Effector CD4-positive, alpha-beta T cell (primary cell): ENCODE measurements at places on chromosomes 16 and 17.

DNA sequence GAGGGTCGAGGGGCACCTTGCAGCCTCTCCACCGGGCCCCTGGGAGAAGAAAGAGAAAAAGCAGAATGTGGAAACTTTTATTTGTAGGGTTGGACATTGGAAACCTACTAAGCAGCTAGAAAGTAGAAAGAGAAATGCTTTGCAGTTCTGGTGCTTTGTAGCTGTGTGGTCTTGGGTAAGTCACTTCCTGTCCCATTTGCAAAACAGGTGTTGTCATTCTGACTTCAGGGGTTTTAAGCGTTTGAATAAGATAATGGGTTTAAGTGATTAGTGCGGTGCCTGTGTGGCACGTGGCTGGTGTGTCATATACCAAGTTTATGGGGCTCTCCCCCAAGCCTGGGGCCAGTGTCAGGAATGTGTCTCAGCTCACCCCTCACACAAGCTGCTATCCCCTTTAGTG is 1.6 kb downstream of the CA4 start:
- DNase-seq, result no peak

- DNase-seq, result no peak
Measured at GRCh38 chr17:2814049-2814448, 17.8 kb downstream of the RAP1GAP2 start.

DNA sequence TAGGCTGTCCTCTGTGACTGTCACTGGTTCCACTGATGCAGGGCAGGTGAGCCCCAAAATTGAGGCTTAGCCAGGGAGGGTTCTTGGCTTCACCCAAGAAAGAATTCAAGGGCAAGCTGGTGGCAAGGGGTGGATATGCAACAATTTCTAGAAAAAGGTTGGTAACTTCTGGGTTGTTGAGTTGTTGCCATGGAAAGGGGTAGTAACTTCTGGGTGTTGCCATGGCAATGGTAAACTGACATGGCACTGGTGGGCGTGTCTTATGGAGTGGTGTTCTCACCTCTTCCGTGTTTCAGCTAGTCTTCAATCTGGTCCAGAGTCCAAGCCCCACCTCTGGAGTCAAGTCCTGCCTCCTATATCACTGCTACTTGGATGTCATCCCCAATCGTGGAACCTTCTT is 9.5 kb upstream of the GUCY2D start:
- DNase-seq, result no peak

DNA sequence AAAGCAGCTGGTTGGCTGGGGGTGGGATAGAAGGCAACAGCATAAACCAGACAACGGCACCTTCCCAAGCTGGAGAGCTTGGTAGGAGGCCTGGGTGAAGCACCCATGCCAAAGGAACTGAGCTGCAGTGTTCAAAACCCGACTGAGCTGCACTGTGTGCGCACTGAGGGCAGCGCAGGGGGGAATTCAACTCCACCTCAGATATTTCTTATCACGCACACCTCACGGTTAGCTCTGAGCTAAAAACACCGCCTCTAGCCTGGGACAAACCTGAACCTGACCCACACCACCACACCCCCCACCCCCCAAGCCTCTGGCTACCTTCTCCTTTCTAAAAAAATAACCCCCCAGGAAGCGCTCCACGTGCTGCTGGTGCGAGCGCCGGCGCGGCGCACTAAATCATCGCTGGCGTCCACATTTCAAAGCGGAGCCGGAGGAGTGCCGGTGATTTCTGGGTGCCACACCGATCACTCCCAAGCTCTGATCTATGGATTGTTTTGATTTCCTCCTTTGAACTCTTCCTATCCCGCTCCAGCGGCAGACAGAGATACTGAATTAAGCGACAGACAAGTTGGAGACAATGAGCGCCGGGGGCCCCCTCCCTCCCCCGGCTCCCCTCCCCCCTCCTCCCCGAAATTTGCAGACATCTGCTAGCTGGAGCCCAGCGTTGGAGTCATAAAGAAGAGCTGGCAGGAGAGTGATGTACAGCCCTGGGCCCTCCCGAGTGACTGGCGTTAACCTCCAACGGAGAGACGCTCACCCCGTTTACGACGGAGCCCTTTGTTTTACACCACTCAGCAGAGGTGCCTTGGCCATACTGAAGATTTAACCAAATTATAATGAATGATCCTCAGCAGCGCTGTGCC is 85.0 kb downstream of the NOG start:
- no peak for DNase-seq

DNA sequence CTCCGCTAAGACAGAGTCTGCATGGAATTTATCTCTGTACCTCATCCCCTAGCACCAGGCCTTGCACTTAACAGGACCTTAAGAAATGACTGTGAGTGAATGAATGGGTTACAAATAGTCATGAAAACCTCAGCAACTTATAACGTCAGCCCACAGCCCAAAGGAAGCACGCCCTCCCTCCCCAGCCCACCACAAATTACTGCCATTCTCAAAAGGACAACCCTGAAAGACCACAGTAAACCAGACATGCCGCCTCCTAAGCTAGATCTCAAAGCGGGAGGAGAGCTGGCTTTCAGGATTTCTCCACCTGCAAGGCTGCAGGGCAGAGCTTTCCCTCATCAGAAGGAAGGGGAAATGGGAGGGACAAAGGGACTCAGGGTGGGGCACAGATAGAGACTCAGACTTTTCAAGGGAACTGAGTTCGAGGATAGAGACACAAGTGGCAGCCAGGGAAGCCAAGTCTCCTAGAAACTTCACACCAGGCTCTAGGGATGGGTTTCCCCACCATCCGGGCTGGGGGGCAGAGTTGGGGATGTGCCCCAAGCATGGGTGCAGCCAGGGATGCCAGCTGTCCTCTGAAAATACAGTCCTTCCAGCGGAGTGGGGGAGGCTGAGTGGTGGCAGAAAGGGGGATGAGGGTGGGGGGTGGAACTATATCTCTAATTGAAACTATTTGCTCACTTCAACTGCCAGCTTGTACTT is 56.7 kb downstream of the PLXDC1 start:
- no peak for DNase-seq

DNA sequence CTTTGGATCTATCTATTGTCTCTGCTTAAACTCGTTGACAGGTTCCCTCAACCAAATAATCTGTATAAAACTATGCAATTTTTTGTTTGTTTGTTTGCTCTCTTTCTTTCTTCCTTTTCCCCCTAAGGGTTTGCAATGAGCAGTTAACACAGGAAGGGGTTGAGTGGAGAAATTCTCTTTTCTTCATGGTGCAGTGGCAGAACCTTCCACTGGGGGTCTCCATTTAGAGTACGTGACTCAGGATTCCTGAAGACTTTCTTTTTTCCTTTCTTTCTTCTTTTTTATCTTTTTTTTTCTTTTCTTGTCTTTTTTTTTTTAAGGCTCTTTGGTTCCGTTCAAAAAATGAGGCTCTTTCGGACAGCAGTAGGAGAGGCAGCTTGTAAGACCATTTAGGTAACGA is 19.5 kb upstream of the RBFOX1 start:
- no peak for DNase-seq

DNA sequence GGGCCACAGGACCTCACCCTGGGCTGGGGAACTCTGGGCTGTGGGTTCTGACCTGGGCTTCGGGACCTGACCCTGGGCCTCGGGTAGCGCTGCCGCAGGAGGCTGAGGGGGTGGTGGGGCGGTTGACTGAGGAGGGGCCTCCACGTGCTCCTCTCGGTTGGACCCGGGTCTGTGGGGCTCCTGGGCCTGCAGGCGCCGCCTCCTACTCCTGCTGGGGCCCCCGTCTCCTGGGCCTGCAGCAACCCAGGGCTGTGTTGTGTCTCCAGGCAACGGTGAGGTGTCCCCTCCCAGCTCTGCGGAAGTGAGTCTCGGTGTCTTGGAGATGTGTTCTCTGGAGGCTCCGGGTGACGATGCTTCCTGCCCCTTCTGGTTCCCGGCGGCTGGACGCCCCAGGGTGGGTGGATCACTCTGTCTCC is 41.5 kb upstream of the GNG13 start:
- no peak for DNase-seq

DNA sequence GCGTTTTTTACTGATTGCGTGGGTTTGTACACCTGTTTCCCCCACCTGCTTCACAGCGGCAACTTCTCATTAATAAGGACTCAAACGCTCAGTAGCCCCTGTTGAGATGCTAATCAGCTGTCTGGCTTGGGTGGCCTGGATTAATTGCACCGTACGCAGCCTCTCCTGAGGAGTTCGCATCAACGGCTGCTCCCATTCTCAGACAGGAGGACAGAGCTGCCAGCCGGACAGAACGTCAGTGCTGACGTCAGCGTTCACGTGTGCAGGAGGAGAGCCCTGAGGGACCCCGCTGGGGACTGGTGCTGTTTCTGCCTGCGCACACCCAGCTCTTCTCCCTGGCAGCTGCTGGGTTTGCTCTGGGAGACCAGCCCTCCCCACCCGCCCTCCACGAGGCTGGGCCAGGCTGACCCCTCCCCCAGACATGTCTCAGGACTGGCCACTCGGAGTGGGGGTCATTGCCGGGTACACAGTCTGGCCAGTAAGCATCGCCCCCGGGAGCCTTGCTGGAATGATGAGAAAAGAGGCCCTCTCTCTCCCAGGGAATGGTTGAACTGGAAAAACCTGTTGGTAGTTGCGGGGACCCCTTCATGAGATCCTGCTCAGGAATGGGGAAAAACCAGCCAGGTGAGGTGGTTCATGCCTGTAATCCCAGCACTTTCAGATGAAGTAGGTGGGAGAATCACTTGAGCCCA is 5.7 kb upstream of the BANP start:
- DNase-seq, result no peak

GRCh38 chr16:31502981-31503380 is 5.2 kb downstream of the RUSF1 start:
- DNase-seq, result no peak

GRCh38 chr17:78458091-78458490 is 79.6 kb downstream of the PGS1 start:
- DNase-seq, result no peak

DNA sequence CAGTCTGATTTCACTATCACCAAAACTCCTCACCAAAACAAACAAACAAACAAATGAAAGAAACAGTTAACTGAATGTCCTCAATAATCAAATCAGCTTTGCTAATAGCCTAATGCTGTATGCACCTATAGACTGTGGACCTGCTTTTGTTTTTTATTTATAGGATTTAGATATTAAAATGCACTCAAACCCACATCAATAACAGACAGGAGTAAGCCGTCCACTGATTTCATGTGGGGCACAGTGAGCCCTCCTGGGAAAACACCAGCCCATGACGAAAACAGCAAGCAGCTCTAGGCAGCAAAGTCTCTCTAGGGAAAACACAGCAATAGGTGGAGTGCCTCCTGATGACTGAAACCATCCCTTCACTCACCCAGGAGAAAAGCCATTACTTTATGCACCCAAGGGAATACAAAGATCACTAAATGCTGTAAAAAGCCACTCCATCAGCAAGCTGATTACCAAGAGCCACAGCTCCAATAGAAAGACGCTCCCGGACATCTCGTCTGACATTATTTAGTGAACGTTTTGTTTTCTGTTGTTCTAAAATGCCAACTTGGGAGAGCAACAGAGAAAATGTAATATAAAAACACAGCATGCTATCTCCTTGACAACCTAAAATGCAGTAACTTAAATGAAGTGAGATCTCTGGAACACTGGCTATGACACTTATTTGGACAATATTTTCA is 47.8 kb downstream of the ANKFY1 start:
- DNase-seq, result no peak

GRCh38 chr17:65531256-65532100 is 30.0 kb downstream of the AXIN2 start:
- no peak for DNase-seq

- no peak for DNase-seq
Measured at GRCh38 chr17:299546-299945, 53.1 kb downstream of the RPH3AL start.
